ENCODE measurements at places on chromosomes 16 and 17.

GRCh38 chr16:1530883-1531637 is 2.4 kb upstream of the TMEM204 start:
- no peak for DNase-seq

GRCh38 chr17:55440391-55440790 is 18.8 kb upstream of the MMD start:
- DNase-seq = no peak

DNA sequence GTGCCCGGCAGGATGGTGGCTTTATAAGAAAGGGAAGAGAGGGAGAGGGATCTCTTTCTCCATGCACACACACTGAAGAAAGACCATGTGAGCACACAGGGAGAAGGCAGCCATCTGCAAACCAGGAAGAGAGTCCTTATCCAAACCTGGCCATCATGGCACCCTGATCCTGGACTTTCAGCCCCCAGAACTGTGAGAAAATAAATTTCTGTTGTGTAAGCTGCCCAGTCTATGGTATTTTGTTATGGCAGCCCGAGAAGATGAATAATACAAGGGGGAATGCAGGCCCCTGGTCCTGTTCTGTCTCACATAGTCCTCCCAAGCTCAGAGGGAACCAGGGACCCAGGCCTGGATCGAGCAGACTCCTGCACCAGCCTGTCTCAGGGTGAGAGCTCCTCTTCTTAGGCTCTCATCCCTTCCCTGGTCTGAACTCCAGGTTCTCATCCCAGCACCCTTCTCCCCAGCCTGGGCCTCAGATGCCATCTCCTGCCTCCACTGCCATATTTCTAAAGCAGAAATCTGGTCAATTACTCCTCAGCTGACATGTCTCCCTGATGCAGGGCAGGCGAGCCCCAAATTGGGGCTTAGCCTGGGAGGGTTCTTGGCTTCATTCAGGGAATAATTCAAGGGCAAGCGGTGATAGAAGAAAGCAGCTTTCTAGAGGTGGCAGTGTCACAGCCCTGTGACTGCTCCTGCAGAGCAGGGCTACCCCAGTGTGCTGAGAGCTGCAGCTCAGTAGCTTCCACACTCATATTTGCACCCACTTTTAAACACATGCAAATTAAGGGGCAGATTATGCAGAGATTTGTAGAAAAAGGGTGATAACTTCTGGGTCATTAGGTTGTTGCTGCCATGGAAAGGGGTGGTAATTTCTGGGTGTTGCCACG is 28.8 kb downstream of the IGFBP4 start:
- DNase-seq = no peak

GRCh38 chr16:67969254-67970039 is 1.0 kb upstream of the SLC12A4 start:
- DNase-seq = no peak

DNA sequence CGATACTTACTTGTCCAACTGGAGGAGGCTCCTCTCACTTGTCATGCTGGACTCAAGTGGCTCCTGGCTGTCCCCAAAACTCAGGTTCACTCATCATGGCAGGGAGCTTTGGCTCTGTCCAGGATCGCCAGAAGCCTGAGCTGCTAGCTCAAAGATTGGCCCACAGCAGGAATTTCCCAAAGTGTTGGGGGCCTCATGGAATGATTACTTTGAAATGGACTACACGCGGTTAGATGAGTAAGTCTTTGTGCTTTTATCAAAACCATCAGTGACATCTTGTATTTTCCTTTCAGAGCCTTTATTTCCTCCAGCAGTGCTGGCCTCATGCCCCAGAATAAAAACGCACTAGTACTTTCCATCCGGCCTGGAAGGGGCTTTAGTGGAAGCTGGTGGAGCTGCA is 29.2 kb upstream of the PHB1 start:
- DNase-seq = peak; percentile 43

DNA sequence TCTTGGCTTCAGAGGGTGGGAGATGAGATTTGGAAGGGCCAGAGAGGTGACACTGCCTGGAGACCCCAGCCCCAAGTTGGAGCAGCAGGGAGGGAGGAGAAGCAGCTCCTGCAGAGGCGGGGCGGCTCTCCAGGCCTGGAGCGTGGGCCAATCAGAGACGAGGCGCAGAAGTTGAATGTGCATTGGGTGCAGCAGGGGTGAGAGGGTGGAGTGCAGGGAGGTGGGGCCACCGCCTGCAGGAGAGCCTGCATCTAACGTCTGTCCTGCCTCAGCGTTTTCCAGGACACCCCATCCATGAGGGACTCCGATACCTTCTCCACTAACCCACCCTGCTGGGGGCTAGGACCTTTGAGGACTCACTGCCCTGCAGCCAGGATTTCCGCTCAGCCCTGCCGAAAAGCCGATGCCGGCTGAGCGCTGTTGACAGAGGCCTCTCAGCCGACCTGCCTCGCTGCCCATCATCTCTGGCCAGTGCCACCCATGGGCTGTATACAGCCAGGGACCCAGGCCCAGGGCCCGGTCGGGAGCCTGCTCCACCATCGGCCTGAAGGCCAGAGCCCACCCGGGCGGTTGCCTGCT is 146.2 kb downstream of the ENGASE start:
- DNase-seq = no peak

DNA sequence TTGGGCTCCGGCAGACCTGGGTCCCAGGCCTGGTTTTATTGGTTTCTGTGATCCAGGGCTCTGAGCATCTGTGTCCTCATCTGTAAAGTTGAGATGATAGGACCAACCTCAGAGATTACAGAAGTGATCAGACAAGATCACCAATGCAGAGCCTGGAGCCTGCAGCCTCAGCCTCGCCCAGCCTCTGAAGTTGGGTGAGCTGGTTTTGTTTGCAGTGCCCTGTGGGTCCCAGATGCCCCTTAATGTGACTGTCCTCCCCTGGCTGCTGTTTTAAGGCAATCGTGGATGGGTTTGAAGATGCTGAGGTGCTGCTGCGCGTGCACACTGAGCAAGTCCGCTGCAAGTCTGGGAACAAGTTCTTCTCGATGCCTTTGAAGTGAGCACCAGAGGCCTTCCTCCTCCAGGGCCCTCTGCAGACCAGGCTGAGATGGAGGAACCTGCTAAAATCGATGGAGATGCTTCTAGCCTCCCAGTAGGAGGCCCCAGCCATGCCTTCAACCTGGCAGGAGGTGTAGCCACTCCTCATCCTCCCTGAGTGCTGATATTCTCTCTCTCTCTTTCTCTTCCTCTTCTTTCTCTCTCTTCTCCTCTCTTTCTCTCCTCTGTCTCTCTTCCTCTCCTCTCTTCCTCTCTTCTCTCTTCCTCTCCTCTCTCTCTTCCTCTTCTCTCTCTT is 5.6 kb upstream of the MMP15 start:
- DNase-seq = no peak

Measured in HT1080 (cell line).